ENCODE measurements at places on chromosomes 4 and X. TPM values are rescaled to one million over a fixed set of nuclear protein-coding genes. Genes with fewer than 3 reads are reported as not detected.

Gene CLNK
- total RNA-seq = not detected

Gene TEX28
- total RNA-seq = not detected

Gene CDKL2
- total RNA-seq = 0.44 TPM

Gene FABP2
- total RNA-seq = not detected

Gene TRIM60
- not detected for total RNA-seq

Gene GAGE12J
- total RNA-seq = not detected

Gene ADH1C
- total RNA-seq = 1.1 TPM

Gene SMIM10
- 6.8 TPM for total RNA-seq

Gene PNMA6A
- total RNA-seq = 0.62 TPM

Gene MAD2L1
- total RNA-seq = 11.8 TPM

Gene ZAR1
- 0.06 TPM for total RNA-seq

Gene DGAT2L6
- total RNA-seq = not detected

Gene GLUD2
- 2.9 TPM for total RNA-seq

Gene GSPT2
- total RNA-seq = 8.0 TPM

Gene RHOXF2B
- total RNA-seq = not detected

Gene CLDN34
- total RNA-seq = not detected

Gene PDZD4
- total RNA-seq = 0.53 TPM

Gene SLC26A1
- total RNA-seq = 0.26 TPM

Gene PNPLA4
- total RNA-seq = 14.9 TPM

Gene GIMD1
- total RNA-seq = not detected

Gene UBA6
- 85.9 TPM for total RNA-seq

Gene AGTR2
- not detected for total RNA-seq

Gene ADD1
- 173 TPM for total RNA-seq

Gene XG
- total RNA-seq = 11.5 TPM

Gene JCHAIN
- 0.12 TPM for total RNA-seq

Gene ATP6AP2
- total RNA-seq = 163 TPM

Gene NUP62CL
- not detected for total RNA-seq

Gene CFAP97
- total RNA-seq = 42.5 TPM

Gene DIPK2B
- total RNA-seq = 0.53 TPM

Gene TMEM35A
- 7.1 TPM for total RNA-seq

Gene XK
- 0.13 TPM for total RNA-seq

Gene IL1RAPL1
- 1.8 TPM for total RNA-seq

Gene UGT8
- not detected for total RNA-seq

Gene PDLIM3
- total RNA-seq = 89.6 TPM

Gene FGF5
- 18.8 TPM for total RNA-seq

Gene MGST2
- total RNA-seq = 6.7 TPM

Gene SLC4A4
- 0.40 TPM for total RNA-seq

Gene ERVMER34-1
- total RNA-seq = not detected

Gene CABS1
- not detected for total RNA-seq

Gene SPANXC
- total RNA-seq = not detected

Gene PABPC4L
- 0.13 TPM for total RNA-seq

Gene TSPAN6
- total RNA-seq = 16.8 TPM

Gene CXorf49
- total RNA-seq = not detected

Gene MAGEA11
- not detected for total RNA-seq

Gene PGM2
- total RNA-seq = 42.3 TPM

Gene S100G
- total RNA-seq = not detected

Gene SLC6A14
- total RNA-seq = not detected

Gene IDH3G
- total RNA-seq = 67.8 TPM

Gene ATP5ME
- total RNA-seq = 373 TPM

Gene ARMCX4
- 3.7 TPM for total RNA-seq

Gene TCEANC
- total RNA-seq = 3.2 TPM

Gene PPP4R3C
- total RNA-seq = not detected

Gene TMSB15A
- total RNA-seq = 6.3 TPM

Gene CPZ
- 1.7 TPM for total RNA-seq

Gene PRRG3
- not detected for total RNA-seq

Data from aortic smooth muscle cell (primary cell).